Bone marrow (tissue), 2 donors: ENCODE measurements at places on chromosomes 3 and 15.

DNA sequence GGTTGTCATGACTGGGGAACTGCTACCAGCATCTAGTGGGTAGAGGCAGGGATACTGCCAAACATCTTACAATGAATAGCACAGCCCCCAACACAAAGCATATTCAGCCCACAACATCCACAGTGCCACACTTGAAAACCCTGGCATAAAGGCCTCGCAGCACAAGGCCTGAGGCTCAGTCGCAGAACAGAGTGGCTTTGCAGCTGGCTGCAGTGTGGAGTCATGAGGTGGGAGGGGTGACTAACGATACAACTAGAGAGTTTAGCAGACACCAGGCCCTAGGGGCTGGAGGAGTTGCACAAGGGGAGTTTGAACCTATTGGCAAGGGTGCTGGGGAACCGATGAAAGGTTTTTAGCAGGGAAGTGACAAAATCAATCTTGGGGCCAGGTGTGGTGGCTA lies 32.1 kb downstream of the GRK7 start:
- no peak for DNase-seq

GRCh38 chr3:70127192-70127591 lies 127.7 kb downstream of the SAMMSON start:
- no peak for DNase-seq

GRCh38 chr3:71414189-71414927 lies 169.2 kb downstream of the FOXP1 start:
- DNase-seq: no peak

- DNase-seq: no peak
Observed at GRCh38 chr3:76038949-76039348, 253.6 kb upstream of the ZNF717 start.

DNA sequence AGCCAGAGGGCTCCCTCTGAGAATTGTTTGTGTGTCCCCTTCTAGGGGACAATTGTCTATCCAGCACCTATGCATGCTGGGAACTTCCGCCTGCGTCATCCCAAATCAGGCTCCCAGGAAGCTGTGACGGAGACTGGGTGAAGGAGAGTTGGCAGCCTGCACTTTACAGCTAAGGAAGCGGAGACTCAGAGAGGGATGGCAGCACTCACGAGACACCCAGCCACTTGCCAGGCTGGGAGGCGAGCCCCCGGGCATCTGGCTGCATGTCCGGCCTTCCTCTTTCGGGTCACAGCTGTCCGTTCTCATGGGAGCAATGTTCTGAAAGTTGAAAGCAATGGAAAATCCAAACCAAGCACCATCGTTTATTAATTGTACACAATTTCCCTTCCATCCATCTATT lies 45.5 kb upstream of the SLC6A11 start:
- DNase-seq: no peak
